SJCRH30 (cell line): ENCODE measurements at places on chromosomes 16 and 17. TPM values are rescaled to one million over a fixed set of nuclear protein-coding genes. Genes with fewer than 3 reads are reported as not detected.

Gene KRTAP4-1
- total RNA-seq: not detected in 2 replicates

GRCh38 chr17:81386646-81387099 lies 8.6 kb upstream of the BAHCC1 start:
- H3K4me3 ChIP-seq: peak overlapping the region; percentile 63
- H3K27ac ChIP-seq: peak overlapping the region; percentile 90
- H3K27me3 ChIP-seq: no peaks in the 10 kb centered on the region
- peaks cover 45% of the 10 kb centered on the region for H3K4me1 ChIP-seq
- H3K36me3 ChIP-seq: no peaks in the 10 kb centered on the region
- peak; percentile 82 for DNase-seq

DNA sequence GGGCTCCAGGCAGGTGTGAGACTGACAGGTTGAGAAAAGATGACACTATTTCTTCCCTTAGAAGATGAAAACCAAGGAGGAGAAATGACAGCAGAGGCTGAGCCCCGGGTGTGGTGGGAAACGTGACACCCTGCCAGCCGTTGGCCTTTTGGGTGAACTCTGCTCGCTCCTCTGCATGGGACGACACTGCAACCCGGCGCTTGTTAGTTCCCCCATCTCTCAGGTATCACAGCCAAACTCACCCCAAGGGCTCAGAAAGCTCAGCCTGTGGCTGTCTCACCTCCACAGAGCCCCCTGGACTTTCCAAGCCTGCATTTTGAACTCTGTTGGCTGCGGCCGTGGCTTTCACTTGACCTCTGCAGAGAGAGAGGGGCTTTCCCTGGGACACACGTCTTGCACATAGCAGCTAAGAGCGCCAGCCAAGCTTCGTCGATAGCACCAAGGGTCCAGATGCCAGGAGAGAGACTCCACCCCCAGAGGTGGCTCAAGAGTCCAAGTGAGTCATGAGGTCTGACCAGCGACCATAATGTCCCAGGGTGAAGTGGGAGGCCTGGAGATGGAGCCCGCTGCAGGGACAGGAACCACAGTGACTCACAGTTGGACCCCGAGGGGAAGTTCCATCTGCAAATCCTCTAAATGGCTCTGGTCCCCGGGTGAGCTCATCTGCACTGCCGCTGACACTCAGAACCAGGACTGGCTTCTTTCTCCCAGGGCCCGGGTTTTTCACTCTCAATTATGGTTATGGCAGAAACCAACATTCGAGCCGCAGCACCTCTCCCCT lies 301.9 kb downstream of the SOX9 start:
- no peaks in the 10 kb centered on the region for H3K36me3 ChIP-seq
- peak overlapping the region; percentile 18 for H3K4me3 ChIP-seq
- DNase-seq: peak; percentile 84
- H3K27ac ChIP-seq: peak overlapping the region; percentile 83

GRCh38 chr16:54284931-54285413 lies 1.6 kb downstream of the IRX3 start:
- no peaks in the 10 kb centered on the region for H3K27me3 ChIP-seq
- H3K4me1 ChIP-seq: no peaks in the 10 kb centered on the region
- no peak for DNase-seq
- peak overlapping the region; percentile 65 for H3K4me3 ChIP-seq

Gene ARL2BP
- 67.0 and 69.3 TPM in 2 replicates for total RNA-seq

GRCh38 chr16:11157143-11157542 lies 98.9 kb downstream of the SOCS1 start:
- H3K27ac ChIP-seq: no peak overlapping the region
- no peaks in the 10 kb centered on the region for H3K27me3 ChIP-seq
- H3K4me1 ChIP-seq: peaks cover 6% of the 10 kb centered on the region
- H3K4me3 ChIP-seq: no peak overlapping the region

DNA sequence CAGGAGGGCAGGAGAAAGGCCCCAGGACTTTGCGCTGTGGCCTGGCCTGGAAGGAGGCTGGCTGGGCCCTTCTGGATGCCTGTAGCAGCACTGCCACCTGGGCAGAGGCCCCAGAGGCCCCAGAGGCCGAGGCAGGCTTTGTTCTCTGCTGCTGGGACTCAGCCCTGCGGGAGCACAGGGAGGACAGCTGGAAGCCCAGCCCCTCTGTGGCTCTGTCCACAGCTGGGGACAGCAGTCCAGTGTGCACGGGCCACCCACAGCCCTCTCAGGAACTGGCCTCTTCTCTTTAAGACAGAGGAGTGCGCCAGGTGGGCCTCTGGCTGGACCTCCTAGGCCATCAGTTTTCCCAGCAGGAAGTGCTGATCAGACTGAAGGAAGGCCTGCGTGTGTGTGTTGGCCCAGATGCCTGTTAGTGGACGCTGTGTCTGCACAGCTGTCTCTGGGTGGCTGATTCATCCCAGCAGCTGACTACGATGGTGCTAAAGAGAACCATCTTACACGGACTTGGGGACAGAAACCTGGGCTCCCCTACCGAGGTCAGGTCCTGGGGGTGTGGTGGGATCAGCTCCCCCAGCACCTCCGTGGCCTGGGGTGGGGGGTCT lies 26.9 kb upstream of the ZNF750 start:
- peak; percentile 99 for DNase-seq
- H3K27me3 ChIP-seq: no peaks in the 10 kb centered on the region
- peak overlapping the region; percentile 93 for H3K27ac ChIP-seq
- peaks cover 60% of the 10 kb centered on the region for H3K4me1 ChIP-seq
- H3K4me3 ChIP-seq: no peak overlapping the region
- H3K36me3 ChIP-seq: peaks cover 18% of the 10 kb centered on the region

Gene KRT20
- 0.08 and 0.28 TPM in 2 replicates for total RNA-seq

Gene MYOCD
- 0.03 and 0.08 TPM in 2 replicates for total RNA-seq

Gene PAFAH1B1
- total RNA-seq: 49.6 and 60.6 TPM in 2 replicates

GRCh38 chr16:28986046-28986445 lies 1.2 kb downstream of the LAT start:
- no peak overlapping the region for H3K27ac ChIP-seq
- H3K36me3 ChIP-seq: no peaks in the 10 kb centered on the region
- H3K4me1 ChIP-seq: no peaks in the 10 kb centered on the region
- H3K4me3 ChIP-seq: no peak overlapping the region
- DNase-seq: no peak

- no peak overlapping the region for H3K4me3 ChIP-seq
- H3K4me1 ChIP-seq: no peaks in the 10 kb centered on the region
- H3K27ac ChIP-seq: no peak overlapping the region
- DNase-seq: no peak
Observed at GRCh38 chr16:85882181-85882810, 16.7 kb upstream of the IRF8 start.

Gene SSTR5
- 3.7 and 4.5 TPM in 2 replicates for total RNA-seq
